ENCODE measurements at places on chromosomes 7 and 10.

DNA sequence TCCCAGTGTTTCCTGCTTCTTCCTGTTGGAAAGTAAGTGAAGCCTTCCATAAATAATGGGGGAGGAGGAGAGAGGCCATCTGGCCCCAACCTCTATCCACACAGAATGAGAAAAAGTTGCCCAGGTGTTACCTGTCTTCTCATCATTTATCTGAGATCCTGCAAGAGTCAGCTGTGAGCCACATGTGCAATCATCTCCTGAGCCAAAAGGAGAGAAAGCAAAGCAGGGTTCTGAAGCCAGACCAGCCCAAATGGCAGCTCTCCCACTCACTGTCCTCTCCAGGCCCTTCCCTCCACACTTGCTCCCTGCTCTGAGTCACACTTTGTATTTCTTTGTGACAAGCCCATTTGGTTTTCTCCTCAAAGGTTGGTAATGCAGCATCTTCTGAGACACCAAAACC is 65.9 kb downstream of the FAM204A start:
- no peak for DNase-seq

GRCh38 chr7:155166673-155167370 is 96.7 kb downstream of the HTR5A start:
- DNase-seq: no peak

DNA sequence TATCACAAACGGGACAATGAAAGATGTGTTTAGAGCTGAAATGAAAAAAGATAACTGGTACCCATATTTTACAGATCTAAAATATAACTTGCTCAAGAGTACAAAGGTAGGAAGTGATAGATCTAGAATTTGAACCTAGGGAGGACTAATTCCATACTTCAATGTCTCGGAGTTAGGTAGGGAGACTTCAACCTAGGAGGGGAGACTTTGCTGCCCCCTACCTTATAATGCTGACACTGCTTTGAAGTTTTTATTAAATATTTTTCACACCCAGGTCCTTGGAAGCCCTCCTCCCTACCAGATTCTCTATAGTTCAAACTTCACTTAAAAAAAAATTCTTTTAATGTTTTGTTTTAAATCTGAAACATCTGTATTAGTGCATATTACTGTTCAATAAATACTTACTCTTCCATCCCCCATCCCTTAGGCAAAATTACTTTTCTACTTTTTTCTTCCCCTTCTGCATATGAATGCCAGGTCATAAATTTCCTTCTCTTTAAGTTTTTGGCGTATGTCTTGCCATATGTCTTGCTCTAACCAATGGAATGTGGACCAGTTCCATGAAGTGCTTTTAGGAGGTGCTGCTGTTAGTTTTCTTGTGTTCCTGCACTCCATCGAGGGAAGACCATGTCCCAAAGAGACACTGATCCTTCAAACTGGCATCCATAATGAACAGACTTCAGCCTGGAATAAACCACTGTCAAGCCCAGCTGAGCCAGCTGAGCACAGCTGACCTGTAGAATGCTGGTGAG is 57.8 kb downstream of the MICU1 start:
- DNase-seq: no peak

GRCh38 chr7:24948739-24949138 is 31.2 kb downstream of the OSBPL3 start:
- DNase-seq: no peak

- DNase-seq: no peak
Observed at GRCh38 chr7:132437730-132438129, 138.5 kb downstream of the PLXNA4 start.

Data from activated T-cell treated with anti-CD3 and anti-CD28 coated beads, Interleukin-2, amount 50 U/mL, for 1 hour (primary cell).